ENCODE measurements at places on chromosomes 13 and 19. TPM values are rescaled to one million over a fixed set of nuclear protein-coding genes. Genes with fewer than 3 reads are reported as not detected.

ATP12A gene
- not detected for total RNA-seq

ZNF497 gene
- total RNA-seq: 4.8 TPM

ZNF549 gene
- total RNA-seq: 5.7 TPM

CYP4F2 gene
- total RNA-seq: not detected

REEP6 gene
- total RNA-seq: 4.4 TPM

MADCAM1 gene
- not detected for total RNA-seq

KCNC3 gene
- total RNA-seq: 0.98 TPM

SELENOV gene
- total RNA-seq: not detected

LGALS14 gene
- total RNA-seq: not detected

DNA sequence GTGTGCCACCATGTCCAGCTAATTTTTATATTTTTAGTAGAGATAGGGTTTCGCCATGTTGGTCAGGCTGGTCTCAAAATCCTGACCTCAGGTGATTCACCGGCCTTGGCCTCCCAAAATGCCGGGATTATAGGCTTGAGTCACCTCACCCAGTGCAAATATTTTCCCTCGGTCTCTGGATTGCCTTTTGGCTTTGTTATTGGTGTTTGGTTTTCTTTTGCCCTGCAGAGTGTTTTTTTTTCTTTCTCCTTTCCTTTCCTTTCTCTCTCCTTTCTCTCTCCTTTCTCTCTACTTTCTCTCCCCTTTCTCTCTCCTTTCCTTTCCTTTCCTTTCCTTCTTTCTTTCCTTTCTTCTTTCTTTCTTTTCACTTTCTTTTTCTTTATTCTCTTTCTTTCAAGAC lies 33.2 kb downstream of the KDM4B start:
- no peak for DNase-seq

DNA sequence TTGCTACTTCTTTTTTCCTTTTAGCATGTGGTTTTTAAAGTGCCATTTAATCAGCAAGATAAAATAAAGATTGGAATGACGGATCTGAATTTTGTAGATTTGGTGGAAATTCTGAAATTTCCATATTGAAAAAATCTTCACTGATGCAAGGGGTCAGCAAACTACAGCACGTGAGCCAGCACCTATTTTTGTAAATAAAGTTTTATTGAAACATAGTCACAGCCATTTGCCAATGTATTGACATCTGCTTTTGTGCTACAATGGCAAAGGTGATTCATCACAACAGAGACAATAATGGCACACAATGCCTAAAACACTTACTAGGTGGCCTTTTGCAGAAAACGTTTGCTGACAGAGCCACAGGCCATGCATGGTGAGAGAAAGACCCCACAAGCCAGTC lies 226.4 kb downstream of the ABCC4 start:
- DNase-seq: no peak

GRCh38 chr13:111403266-111403665 lies 82.8 kb downstream of the TEX29 start:
- no peak for DNase-seq

DNA sequence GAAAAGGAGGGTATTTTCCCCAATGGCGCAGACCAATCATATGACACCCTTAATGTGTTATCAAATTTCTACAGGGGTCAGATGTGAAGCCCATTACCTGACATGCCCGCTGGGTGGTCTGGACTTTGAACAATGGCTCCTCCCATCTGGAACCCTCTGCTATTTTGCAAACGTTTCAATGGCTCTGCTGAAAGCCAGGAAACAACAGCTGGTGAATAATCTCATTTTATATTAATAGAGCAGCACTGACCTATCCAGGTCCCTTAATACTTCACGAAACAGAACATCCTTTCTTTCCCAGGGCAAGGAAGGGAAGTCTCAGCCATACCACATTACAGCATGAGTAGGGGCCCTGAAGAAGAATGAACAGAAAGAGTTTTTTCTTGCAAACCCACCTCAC lies 20.3 kb upstream of the KPNA3 start:
- no peak for DNase-seq

DNA sequence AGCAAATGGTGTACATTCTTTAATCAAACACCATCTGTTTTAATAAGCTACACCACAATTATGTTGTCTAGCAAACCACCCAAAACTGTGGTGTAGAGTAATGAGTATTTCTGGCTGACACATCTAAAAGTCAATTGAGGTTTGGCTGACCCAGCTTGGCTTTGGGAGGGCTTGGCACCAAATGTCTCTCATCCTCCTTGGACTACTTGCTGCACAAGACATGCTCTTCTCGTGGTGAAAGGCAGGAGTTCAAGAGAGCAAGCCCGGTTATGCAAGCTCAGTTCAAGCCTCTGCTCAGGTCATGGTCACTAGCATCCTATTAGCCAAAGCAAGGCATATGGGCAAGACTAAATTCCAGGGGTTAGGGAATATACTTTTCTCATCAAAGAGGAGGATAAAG lies 37.1 kb downstream of the LACC1 start:
- DNase-seq: no peak

DNA sequence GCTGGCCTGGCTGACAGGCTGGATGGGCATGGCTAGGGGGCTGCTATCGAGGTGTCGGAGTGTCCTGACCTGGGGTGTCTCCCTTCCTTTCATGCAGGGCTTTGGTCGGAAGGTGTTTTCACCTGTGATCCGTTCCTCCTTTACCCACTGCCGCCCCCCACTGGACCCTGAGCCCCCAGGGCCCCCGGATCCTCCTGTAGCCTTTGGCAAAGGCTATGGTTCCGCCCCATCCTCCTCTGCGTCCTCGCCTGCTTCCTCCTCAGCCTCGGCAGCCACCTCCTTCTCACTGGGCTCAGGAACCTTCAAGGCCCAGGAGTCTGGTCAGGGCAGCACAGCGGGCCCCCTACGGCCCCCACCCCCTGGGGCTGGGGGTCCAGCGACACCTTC lies 11.8 kb upstream of the PRR19 start:
- no peak for DNase-seq

GRCh38 chr13:87820241-87820640 lies 149.1 kb downstream of the SLITRK5 start:
- DNase-seq: no peak

- DNase-seq: no peak
Observed at GRCh38 chr13:84574851-84575250, 692.6 kb upstream of the SLITRK1 start.

- DNase-seq: peak; percentile 99
Observed at GRCh38 chr19:46299004-46299509, 2.2 kb downstream of the HIF3A start.

DNA sequence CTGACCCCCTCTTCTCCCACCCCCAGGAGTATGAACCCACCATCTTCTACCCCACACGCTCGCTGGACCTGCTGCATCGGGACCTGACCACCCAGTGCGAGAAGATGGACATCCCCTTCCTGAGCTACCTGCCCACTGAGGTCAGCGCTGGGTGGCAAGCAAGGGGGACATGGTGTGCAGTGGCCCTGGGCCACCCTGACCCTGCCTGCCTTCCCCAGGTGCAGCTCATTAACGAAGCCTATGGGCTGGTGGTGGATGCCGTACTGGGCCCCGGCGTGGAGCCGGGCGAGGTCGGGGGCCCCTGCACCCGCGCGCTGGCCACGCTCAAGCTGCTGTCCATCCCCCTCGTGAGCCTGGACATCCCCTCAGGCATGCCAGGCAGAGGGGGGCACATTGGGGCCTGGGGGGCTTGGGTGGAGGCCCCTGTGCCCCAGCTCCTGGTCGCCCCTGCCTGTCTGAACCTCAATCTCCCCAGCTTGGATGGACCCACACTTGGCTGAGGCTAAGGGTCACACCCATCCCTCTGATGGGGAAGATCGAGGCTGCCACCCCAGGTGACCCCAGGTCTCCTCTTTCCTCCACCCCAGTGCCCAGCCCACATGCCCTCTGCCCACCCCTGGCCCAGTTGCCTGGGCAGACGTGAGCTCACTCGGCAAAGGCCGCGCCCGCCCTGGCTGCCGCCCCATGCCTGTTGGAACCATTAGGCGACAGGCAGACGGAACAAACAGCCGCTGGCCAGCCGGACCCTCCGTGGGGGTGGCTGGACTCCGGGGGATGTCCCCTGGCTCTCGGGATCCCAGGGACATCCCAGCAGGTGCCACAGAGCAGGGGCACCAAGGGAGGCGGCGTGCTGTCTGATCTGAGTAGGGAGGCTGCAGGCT lies 2.5 kb upstream of the CILP2 start:
- DNase-seq: no peak

DNA sequence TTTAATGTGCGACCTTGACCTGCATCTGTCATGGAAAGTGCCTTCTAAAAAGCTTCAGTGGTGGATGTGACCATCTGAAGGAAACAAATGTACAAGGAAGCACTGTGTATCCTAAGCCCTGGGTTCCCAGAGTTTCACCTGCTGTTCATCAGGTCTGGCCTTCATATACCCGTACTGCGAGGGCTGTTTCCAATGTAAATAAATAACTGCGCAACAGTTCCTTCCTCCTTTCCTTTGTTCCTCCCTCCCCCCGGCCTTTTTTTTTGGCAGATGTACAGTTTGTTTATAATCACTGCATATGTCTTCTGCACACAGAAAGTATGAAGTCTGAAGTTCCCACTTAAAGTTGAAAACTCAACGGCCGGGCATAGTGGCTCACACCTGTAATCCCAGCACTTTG lies 5.2 kb downstream of the FAAP24 start:
- DNase-seq: no peak

DNA sequence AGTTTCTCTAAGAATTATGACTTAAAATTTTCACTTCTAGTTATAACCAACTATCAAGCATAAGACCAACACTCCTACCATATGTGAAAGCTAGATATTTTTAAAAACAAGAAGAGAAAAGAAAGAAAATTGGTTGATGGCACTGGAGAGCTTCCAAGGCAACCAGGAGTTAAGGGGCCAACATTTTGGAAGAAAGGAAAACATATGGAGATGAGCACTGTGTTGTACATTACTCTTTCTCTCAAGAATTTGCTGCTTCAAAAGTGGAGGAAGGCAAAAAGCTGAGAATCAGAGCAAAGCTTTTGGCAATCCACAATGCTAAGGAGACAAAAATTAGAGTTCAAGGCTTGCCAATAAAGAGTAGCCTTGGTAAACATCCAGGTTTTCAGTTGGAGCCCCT lies 446.2 kb downstream of the ITGBL1 start:
- DNase-seq: no peak

DNA sequence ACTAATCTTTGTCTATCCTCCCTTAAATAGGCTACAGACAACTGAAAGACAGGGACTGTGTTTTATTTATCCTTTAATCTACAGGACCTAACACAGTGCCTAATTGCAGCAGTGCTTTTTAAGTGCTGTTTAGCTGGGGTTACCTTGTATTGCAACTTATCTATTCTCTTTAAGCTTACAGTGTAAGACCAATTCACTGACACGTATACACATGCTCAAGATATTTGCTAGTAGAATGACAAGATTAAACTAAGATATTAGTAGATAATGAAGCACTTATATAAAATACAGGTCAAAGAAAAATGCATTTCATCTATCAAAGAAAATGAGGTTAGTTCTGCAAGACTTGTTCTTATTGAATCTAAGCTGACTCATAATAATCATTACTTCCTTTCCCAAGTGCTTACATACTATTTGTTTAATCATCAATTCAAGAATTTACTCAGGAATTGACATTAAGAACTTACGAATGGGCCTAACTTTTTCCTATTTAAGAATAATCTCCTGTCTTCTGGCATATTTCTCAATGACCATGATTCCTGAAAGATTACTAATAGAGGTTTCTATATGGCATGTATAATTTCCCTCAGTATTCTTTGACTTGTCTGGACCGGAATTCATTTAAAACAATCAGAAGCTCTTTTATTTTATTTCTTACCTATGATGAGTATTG lies 75.8 kb upstream of the MAB21L1 start:
- no peak for DNase-seq

Measured in tibial nerve (tissue), 4 donors.